ENCODE measurements at places on chromosomes 16 and 17. TPM values are rescaled to one million over a fixed set of nuclear protein-coding genes. Genes with fewer than 3 reads are reported as not detected.

The NPIPB9 gene
- not detected for total RNA-seq

The CHP2 gene
- 0.13 TPM for total RNA-seq

The MPV17L gene
- total RNA-seq: 0.30 TPM

The BAIAP3 gene
- 4.0 TPM for total RNA-seq

The DHRS7C gene
- not detected for total RNA-seq

The SLC5A10 gene
- not detected for total RNA-seq

The MYH2 gene
- 0.37 TPM for total RNA-seq

The HAP1 gene
- 1.7 TPM for total RNA-seq

The TBC1D28 gene
- total RNA-seq: not detected

The WNT9B gene
- not detected for total RNA-seq

The KRT38 gene
- total RNA-seq: not detected

The BRD7 gene
- total RNA-seq: 164 TPM

The OR2C1 gene
- total RNA-seq: not detected

The ZSCAN10 gene
- 16.2 TPM for total RNA-seq

The TM4SF5 gene
- not detected for total RNA-seq

The OTOP2 gene
- not detected for total RNA-seq

The DNAH9 gene
- total RNA-seq: 0.62 TPM

The ADORA2B gene
- total RNA-seq: 1.9 TPM

The PLA2G10 gene
- total RNA-seq: not detected

The HLF gene
- total RNA-seq: 0.11 TPM

The NOD2 gene
- not detected for total RNA-seq

The CDK5RAP3 gene
- total RNA-seq: 168 TPM

Measured in neural progenitor cell (in vitro differentiated cells).